AG09309 (cell line): ENCODE measurements at places on chromosomes 4 and X.

DNA sequence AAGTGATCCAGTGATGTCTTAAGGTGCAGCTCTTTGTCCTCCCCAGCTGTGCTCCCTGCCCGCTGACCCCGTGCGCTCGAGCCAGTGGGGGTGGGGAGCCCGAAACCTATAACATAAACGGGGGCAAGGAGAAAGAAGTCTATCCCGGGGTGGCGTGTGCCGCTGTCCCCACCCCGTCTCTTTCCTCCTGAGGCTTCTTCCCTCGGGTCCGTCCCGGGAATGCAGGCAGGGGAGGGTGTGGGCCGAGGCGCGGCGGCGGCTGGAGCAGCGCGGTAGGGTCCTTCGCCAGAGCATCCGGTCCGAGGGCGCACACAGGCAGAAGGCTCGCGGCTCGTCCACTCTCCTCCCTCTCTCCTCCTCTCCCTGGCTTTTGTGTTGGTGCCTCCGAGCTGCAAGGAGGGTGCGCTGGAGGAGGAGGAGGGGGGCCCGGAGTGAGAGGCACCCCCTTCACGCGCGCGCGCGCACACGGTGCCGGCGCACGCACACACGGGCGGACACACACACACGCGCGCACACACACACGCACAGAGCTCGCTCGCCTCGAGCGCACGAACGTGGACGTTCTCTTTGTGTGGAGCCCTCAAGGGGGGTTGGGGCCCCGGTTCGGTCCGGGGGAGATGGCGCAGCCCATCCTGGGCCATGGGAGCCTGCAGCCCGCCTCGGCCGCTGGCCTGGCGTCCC, at the start of gene RAB33A:
Gene RAB33A (plus strand): TSS at position 517 of the 681 bp plus-strand sequence. CDS start 101 bp downstream, at position 618.
- no peak for DNase-seq

DNA sequence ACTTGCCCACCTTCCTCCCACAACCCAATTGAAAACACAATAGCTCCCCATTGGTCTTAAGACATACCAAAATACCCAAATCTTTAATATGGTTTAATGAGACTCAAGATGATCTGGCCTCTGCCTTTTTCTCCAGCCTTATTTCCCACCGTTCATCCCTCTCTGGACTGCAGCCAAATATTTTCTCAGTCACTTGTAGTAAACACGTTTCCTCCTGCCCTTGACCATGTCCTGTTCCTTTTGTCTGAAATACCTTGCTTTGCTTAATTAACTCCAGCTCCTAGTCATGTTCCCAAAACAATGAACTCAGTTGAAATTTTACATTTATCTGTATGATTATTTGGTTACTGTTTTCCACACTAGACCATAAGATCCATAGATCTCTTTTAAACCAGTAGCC, 8.4 kb upstream of the NUP54 start:
- DNase-seq, result no peak

DNA sequence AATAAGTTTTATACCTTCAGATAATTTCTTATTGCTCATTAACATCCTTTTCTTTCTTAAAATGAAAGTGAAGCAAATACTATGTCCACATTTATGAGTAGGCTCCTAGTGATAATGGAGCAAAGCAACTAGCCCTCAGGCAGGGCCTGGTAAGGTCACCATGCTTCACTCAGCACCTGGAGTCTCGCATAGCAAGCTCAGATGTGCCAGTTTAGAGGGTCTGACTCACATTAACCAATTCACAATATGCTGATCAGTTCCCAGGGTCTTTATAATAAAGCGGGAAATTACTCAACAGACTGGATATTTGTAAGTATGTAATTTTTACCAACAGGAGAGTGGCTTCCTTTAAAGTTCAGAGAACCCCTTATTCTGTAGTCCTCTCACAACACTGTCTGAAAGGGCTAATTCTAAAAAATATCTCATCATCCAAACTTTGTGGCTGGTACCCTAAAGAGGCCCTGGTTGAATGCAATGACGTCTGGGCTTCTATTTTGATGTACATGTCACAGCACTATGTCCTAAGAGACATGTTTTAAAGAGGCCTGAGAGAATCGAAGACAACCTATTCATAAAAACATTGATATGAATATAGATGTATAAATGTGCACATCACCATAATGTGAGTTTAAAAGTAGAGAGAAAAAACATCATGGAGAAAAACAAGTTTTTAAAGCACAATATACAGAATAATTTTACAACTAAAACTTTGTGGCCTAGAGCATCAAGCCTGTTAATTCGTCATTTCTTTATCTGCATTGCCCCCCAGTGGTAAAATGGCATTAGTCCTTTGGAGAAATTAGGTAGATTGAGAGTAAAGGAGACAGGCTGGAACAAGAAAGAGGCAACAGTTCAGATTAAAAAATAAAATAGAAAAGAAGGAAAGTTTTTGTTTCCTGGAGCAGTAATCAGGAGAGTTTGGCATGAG, 44.3 kb downstream of the IL21 start:
- DNase-seq, result peak; percentile 25

GRCh38 chr4:62627671-62628070, 1427.5 kb downstream of the ADGRL3 start:
- DNase-seq, result no peak

DNA sequence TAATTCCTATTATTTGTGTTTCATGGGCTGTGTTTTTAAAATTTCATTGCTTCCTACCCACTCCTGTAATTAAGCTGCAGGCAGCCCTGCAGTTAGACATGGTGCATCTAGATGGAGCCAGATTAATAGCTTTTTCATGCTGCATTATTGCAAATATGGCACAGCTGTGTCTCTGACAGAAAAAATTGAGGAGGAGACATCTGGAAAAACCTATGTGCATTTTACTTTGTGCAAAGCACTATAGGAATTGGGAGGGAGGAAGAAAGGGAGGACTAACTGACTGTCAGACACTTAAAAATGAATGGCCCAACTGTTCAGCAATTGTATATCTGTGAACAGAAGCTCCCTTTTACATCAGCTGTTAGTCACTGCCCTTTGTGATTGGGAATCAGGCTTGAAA, 8.1 kb upstream of the RPGR start:
- DNase-seq, result no peak

DNA sequence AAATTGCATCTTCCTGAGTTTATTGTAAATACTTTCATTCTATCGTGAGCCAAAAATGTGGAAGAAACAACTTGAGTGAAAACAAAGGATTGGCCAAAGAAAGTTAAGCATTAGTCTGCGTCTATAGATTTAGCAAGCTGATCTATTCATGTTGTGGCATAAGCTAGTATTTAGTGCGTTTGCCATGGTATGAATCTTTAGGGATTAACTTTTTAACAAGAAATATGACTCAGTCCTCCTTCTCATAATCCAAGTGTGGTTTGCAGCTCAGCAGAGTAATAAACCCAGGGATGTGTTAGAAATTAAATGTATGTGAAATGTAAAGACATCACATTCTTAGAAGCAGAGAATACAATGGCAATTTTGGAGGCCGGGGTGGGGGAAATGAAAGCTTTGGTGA, 1110.9 kb downstream of the NLGN4X start:
- no peak for DNase-seq

DNA sequence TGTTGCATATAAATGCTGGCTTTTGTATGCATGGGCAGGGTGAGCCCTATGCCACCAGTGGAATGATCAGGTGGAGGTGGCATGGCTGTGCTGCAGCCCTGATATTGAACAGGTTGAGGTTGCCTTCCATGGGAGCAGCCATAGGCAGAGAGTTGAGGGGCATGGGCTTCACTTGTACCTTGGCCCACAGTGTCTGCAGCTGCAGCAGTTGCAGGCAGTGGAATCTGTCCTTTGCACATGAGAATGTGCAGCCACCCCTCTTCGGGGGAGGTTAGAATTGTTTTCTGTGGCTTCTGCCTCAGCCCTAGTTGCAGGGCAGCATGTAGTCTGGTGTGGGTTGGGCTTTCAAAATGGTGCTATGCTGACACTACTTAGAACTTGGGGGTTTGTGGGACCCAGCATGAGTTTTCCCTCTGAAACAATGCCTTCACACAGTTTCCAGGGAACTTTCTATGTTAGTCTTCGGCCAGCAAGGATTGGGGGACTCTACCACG, 25.4 kb upstream of the VSIG1 start:
- DNase-seq, result no peak

DNA sequence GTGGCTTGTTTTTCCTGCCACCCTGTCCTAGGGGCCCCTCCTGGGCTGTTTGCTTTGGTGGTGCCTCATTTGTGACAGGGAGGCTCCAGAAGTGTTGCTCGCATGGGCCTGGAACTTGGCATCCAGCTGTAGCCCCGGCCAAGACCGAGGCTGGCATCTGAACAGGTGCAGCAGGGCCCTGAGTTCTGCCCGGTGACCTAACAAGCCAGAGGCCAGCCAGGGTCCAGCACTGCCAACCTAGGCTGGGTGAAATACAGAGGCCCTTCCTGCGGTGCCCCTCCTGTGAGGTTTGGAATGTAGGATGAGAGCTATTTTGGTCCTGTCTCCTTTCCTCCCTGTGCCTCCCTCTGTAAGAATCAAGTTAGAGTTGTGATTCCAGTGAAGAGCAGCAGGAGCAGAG, 58.5 kb downstream of the STARD8 start:
- no peak for DNase-seq

DNA sequence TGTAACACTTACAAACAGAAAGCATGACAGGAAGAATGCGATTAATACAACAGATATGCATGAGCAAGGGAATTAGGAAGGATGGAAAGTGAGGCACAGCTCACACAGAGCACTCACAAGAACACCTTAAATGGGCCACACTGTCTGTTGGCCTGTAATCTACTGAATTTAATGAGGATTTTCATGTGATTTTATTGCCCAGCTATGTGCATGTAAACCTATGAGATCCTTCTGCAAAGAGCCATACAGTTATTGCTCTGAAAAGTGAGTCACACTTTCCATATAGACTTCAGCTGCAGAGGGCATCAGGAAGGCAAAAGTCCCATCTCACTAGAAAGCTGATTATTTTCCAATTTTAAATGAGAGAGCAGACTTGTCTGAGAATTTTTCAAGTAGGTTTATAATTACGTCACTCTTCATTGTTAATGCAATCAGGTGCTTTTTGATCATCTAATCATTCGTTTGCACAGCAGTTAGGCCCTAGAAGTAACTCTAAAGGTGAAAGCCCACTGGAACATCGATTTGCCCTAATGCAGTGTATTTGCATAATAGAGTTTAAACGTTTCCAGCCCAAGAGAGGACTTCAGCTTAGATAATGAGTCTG, 832.7 kb upstream of the INTU start:
- DNase-seq, result no peak

DNA sequence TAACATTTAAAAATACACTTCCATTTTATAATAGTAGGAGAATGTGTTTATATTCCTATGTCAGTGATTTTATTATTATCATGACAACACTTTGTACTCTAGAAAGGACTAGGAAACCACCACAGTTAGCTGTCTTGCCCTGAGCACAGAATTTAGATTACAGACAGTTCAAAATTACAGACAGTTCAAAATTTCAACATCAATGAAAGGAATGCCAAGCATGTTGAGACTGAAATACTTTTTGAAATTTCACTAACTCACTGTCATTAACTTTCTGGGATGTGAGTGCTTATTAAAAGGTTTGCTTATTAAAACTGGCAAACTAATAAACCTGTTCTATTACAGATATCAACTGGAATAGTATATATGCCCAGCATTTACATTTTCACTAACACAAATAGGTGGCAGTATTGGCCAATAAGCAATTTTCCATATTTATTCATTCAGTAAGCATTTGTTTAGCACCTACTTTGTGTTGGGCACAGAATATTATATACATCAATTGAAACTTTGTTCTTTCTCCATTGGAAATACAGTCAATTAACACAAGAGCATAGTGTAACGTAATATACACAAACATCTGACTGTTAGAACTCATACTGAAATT, 179.4 kb downstream of the FBXW7 start:
- DNase-seq, result no peak

DNA sequence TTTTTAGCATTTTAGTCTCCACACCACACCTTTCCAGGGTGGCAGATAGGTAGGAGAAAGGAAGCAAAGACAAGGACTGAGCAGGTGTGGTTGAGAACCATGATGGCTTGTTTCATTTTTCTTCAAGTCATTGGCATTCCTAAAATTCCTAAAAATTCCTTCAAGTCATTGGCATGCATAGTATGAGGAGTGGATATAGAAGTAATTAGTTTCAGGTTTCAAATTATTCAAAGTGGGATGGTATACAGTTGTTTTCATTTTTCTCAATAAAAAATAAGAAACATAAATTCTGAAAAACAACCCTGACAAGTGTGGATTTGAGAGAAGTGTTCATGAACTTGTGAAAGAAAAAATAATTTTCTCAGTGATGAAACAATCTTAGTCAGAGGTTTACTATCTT, 22.3 kb upstream of the HERC3 start:
- DNase-seq, result no peak

DNA sequence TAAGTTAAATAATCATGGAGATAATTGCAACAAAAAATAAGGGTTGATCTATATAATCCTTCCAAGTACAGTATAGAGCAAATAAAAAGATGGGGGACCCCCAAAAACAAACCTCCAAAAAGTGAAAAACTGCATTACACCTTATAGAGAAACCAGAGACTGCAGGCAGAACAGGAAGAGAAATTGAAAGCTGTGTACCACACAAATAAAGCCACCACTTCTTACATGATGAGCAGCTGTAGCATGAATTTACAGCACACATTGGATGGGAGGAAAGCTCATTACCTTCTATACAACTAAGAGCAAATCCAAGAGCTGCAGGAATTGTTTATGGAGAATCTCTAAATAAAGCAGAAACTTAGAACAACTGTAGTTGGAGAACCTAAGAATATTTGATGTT, 152.4 kb upstream of the PDE5A start:
- DNase-seq, result no peak

- DNase-seq, result no peak
Measured at GRCh38 chrX:47900833-47901232, 64.1 kb downstream of the ZNF81 start.

- no peak for DNase-seq
Measured at GRCh38 chrX:41796577-41796976, 72.6 kb downstream of the GPR82 start.

- DNase-seq, result peak; percentile 90
Measured at GRCh38 chr4:125389713-125390112, 75.0 kb downstream of the FAT4 start.

DNA sequence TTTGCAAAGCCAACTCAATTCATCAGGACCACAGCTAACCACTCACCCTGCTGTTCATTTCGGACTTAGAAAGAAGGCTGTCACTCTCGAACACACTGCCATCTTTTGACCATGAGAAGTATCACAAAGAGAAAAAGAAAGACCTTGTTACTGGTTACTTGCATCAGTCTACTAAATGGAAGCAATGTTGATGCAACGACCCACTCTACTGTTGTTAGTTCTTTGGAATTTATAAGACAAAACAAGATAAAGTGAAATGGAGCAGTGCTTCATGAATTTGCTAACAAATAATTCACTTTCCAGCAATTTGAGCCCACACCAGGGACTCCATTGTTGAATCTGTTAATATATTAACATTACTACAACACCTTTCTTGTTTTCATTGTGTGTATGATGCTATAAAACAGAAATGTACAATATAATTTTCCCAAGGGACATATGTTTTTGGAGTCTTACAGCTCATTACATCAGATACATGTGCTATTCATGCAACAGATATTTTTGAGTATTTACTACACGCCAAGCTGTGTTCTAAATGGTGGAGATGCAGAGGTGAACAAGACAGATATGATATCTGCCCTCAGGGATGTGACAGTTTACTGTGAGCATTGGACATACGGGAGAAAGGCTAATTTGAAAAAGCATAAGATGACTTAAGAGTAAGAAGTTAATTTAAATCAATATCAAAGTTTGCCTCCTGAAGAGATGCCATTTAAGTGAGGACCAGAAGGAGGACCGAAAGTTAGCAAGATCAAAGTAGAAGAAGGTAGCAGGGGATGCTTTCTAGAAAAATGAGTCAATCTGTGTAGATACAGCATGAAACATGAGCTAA, 87.2 kb downstream of the AREG start:
- DNase-seq, result peak; percentile 84

- DNase-seq, result no peak
Measured at GRCh38 chrX:56232221-56233082, at the start of gene KLF8. Gene KLF8 (plus strand): TSS chrX:56232356. CDS start chrX:56233335, 979 bp downstream.
